Cortex of kidney (tissue), 1 donor: ENCODE measurements at places on chromosomes 2 and 18.

GRCh38 chr18:75483662-75484061, 56.2 kb upstream of the SMIM21 start:
- DNase-seq, result no peak

GRCh38 chr18:36441426-36442240, 144.1 kb downstream of the FHOD3 start:
- no peak for DNase-seq

DNA sequence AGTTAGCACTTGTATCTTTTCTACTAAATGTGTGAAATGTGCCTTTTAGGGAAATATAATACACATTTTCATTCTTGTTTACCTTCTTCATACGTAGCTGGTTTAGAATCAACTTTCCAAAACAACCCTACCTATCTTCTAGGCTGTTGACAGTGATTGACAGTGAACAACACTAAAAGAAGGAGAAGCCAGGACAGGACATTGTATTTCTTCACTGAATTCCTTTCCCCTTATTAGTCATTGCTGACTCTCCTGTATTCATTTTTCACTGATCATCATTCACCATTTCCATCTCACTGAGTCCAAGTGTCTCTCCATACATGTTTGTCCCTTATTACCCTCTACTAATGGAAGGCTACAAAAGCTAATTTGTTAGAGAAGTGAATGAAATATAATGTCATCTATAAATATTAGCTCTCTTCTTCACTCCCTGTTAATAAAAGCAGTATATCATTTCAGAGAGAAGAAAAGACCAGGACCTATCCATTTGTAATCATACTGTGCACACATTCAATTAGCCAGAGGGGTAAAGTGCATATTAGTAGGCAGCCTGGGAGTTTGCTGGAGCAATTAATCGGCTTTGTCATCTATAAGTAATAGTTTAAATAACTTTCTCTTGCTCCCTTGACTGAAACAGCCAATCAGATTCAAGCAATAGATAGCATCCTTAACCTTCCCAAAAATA, 192.5 kb upstream of the FOSL2 start:
- no peak for DNase-seq

DNA sequence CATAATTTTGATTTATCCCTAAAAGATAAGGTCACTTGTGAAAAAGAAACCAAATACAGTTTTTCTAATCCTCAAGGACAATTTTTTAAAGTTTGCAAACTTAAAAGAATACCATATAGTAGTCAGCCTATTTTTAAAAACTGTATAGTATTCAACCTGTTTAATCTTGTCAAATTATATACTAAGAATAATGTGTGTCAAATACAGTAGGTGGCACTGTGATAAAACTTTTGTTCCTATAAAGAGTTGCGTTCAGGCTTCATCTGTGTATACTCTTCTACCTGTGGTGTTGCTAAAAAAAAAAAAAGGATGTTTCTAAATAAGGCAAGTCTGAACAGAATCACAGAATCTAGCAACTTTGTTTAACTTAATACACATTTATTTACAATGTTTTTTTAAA, 68.6 kb downstream of the CCDC138 start:
- DNase-seq, result no peak

DNA sequence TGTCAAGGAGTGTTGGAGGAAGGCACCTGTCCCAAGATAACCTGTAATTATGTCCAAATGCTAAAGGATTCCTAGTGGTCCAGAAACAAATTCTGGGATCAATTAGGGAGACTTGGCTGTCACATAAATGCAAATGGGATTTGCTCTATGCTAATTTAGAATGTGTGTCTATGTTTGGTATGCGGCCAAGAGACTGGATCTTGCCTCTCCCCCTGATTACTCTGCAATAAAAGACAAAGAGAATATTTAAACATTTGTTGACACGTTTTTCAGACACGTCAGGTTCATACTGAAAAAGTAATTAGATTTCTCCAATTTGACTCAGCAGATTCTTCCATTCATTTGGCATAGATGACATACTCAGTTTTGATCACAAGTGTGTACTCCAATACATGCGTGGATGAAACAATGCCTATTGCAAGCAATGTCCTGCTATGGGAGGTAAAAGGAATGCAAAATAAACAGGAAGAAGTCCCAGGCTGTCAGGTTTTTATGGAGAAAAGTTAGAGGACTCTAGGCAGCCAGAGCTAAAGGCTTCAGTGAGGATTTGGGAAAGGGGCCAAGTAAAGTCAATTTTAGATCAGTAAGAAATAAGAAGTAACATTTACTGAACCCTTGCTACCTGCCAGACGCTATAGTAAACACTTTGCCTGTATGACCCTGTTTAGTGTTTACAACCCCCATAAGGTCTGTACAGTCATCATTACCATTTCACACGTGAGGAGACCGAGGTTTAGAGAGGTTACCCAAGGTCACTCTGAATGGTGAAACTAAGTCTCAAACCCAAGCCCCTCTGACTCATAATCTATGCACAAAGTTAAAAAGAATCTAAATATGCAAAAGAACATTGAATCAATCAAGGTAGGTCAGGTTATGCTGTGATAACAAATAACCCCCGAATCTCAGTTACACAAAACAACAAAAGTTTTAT, 7.8 kb downstream of the ANTXR1 start:
- DNase-seq, result no peak
